ENCODE measurements at places on chromosomes 12 and 14. TPM values are rescaled to one million over a fixed set of nuclear protein-coding genes. Genes with fewer than 3 reads are reported as not detected.

PRKCH gene
- total RNA-seq, result 52.9 TPM

EXOC3L4 gene
- total RNA-seq, result 3.3 TPM

DNA sequence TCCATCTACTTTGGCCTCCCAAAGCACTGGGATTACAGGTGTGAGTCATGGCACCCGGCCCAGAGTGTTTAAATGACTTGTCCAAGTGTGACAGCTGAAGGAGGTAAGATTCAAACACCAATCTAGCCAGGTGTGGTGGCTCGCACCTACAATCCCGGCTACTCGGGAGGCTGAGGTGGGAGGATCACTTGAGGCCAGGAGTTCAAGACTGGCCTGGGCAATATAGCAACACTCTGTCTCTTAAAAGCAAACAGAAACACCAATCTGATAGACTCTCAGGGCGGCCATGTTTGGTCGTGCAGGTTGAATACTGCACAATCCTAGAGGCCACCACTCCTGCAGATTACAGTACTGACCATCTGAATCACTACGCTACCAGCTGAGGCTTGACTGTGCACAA is 68.7 kb downstream of the RBM19 start:
- DNase-seq, result no peak

DNA sequence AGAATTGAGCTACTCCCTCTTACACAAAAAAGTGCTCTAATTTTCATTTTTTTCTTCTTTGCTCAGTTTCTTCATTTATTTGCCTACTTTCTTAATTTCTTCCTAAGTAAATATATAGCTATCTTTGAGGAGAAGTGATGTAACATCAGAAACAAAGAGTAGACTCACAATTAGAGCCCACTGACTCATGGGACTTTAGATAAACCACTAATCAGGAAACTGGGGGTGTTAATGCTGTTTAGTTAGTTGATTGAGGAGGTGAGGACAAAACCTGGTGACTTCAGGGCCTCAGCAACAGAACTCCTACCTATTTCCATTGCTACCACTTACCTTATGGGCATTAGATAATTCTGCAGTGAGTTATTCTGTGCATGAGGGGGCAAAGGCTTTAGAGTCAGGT is 151.7 kb downstream of the MON2 start:
- no peak for DNase-seq

GZMH gene
- total RNA-seq, result 1.6 TPM

DNA sequence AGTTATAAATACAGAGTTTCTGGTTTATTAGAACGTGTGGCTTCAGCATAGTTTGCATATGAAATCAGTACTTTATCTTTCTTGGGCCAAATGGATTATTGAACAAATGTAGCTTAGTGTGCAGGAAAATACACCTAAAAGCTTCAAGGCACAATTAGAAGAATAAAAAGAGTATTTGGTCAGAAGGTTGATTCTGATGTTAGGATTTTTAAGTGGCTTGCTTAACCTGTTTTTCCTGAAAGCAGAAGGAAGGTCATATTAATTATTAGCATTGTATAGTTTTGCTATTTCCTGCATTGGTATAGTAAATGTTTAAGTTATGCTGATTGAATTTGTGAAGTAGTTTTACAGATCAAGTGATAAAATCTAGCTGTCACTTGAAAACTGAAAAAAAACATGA is 31.0 kb upstream of the GNS start:
- DNase-seq, result no peak

CCDC175 gene
- total RNA-seq, result not detected
